Astrocyte (in vitro differentiated cells and primary cell): ENCODE measurements at places on chromosomes 6 and 20.

- no peak overlapping the region for H3K27ac ChIP-seq
- no peak overlapping the region for H3K4me3 ChIP-seq
- peaks cover 94% of the 10 kb centered on the region for H3K27me3 ChIP-seq
- no peaks in the 10 kb centered on the region for H3K36me3 ChIP-seq
- H3K4me1 ChIP-seq: peaks cover 4% of the 10 kb centered on the region
- DNase-seq: no peak
Observed at GRCh38 chr20:21103582-21104465, 2.3 kb downstream of the LINC00237 start.

DNA sequence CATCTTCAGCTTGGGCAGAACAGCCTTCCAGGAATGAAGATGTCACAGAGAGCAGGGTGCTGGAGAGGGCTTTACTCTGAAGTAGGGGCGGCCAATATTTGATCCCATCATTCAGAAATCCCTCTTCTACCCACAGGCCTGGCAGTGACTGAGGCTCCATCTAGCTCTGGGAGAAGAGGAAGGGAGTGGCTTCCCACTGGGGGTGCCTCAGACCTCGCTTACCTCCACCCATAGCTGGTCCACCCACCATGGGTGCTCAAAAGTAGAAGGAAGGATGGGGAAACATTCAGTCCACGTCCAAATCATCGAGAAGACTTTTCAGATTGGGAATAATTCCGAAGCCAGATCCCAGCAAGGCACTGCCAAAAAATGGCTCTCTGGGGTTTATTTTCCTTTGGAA lies 11.8 kb upstream of the THBD start:
- no peaks in the 10 kb centered on the region for H3K36me3 ChIP-seq
- H3K4me3 ChIP-seq: no peak overlapping the region
- peaks cover under 1% of the 10 kb centered on the region for H3K27me3 ChIP-seq

- peaks cover 23% of the 10 kb centered on the region for H3K4me1 ChIP-seq
- H3K27me3 ChIP-seq: no peaks in the 10 kb centered on the region
- H3K27ac ChIP-seq: peak overlapping the region; percentile 95
- H3K36me3 ChIP-seq: no peaks in the 10 kb centered on the region
- DNase-seq: no peak
Observed at GRCh38 chr6:48825501-48826151, 637.4 kb downstream of the MMUT start.

DNA sequence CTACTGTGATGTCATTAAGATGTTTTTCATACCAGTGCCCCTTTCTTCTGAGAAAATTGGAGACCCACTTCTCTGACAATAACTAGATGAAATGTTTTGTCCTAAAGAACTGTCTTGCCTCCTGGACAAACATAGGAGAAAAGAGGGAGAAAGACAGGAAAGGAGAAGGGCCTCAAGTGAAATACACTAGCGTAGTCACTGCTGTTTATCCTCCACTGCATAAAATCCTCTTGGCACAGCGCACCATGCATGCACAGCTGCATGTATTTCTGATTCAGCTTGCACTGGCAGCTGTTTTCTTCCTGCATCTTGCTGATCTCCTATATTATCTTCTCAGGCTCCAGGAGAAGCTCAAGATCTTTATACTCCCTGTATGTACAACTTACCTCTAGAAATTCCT lies 158.0 kb upstream of the BMP5 start:
- no peaks in the 10 kb centered on the region for H3K27me3 ChIP-seq
- H3K4me1 ChIP-seq: no peaks in the 10 kb centered on the region
- no peak overlapping the region for H3K4me3 ChIP-seq

DNA sequence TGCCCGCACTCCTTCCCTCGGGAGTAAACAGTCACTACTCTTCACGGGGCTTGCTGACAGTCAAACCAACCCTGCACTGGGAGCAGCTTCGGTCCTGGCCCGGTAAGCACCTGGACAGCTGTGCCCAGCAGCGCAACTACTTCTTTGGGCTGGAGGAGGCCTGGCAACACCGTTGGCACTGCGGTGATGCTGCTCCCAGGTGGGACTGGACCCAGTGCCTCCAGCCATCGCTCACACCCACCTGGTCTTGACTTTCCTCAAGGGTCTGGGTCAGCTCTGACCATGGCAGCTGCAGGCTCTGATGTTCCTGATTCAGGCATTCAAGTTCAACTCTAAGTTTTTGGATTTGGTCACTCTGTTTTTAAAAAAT lies 53.8 kb downstream of the GINS1 start:
- DNase-seq: no peak
- H3K36me3 ChIP-seq: no peaks in the 10 kb centered on the region
- no peaks in the 10 kb centered on the region for H3K27me3 ChIP-seq
- H3K4me1 ChIP-seq: no peaks in the 10 kb centered on the region

DNA sequence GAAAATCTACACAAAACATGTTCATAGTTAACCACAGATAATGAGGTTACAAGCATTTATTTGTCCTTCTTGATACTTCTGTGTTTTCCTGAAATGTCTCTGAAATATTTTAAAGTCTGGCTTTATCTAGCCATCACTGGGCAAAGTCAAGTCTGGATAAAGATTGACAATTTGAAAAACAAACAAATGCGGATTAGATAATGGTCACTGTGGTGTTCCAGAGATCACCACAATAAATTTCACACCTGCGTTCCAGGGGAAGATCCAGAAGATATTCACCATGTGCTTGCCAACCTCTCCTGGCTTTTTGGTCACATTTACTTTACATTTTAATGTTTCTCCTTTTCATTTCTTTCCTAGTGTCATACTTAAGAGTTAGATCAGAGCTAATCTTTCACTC lies 109.7 kb upstream of the CCDC28A start:
- no peaks in the 10 kb centered on the region for H3K36me3 ChIP-seq
- H3K27me3 ChIP-seq: no peaks in the 10 kb centered on the region
- H3K4me1 ChIP-seq: no peaks in the 10 kb centered on the region
- H3K4me3 ChIP-seq: no peak overlapping the region
